ENCODE measurements at places on chromosomes 6 and 20.

GRCh38 chr6:1784422-1784884 is 174.7 kb downstream of the FOXC1 start:
- no peak for DNase-seq

- no peak for DNase-seq
Observed at GRCh38 chr6:166529586-166529985, 56.9 kb downstream of the RAMACL start.

- no peak for DNase-seq
Observed at GRCh38 chr6:15430931-15431405, 185.1 kb downstream of the JARID2 start.

DNA sequence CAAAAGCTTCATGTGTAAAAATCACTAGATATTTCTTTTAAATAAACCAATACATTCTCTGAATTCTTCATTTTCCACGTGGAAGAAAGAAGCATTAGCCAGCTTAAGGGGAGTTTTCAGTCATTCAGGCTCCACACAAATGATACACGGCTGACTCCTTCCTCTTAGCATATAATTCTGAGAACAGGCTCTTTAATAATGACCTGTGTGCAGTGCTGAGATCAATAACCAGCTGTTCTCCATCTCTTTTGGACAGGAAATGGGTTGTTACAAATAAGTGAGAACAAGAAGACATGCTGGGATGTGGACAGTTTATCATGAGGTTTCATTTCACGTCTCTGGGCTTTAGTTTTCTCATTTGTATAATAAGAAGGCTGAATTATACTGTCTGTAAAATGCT is 146.9 kb upstream of the C6orf118 start:
- no peak for DNase-seq

DNA sequence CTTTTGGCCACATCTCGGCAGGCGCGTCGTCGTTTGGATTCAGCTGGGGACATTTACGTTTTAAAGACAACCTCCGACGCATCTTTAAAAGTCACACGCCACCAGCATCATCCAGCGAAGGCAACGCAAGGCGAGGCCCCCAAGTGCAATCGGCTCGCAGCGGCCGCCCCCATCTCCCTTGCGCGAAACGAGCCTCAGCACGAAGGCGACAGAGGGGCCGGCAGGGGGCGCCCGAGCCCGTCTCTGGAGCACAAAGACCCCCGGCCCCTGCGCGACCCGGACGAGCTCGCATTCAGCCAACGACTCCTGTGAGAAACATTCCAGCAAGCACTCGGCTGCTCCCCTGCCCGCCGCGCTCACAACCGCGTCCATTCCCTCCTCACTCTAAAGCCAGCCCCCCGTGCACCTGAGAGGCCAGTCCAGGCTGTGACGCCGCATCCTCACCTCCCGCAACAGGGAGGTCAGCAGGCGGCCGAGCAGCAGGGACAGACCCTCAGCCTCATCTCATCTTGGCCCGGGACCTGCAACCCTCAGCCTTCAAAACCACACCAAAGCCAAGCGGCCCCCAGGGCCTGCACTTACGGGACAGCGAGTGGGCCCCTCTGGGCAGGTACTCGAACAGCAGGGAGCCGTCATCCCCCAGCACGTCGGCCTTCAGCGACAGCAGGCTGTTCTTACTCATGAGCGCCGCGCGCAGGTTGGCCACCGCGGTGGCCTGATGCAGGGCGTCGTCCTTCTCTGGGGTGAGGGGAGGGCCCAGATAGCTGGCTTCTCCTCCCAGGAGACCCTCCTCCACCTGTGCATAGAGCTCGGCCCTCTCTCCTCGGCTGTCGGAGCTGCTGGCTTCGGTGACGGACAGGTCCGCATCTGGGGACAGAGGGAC is 35.8 kb downstream of the SLC2A4RG start:
- DNase-seq, result no peak

- DNase-seq, result no peak
Observed at GRCh38 chr20:9114709-9115108, 45.8 kb downstream of the PLCB4 start.

DNA sequence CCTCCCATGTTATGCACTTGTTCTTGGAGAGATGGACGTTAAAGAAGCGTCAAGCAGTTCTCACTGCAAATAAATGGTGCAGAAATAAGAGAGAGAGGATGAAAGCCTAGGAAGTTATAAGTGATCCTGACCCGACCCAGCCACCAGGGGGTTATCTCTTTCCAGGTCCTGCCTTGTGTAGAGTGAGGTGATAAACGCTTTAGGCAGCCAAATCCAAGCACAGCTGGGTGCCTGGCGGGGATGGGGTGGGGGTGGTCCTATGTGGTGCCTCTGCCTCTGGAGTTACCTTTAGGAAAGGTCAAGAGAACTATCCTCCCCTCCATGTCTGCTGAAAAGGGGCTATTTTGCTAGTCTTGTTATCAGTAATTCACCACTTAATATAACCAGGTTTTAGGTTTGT is 9.2 kb upstream of the TFAP2A start:
- DNase-seq, result no peak

DNA sequence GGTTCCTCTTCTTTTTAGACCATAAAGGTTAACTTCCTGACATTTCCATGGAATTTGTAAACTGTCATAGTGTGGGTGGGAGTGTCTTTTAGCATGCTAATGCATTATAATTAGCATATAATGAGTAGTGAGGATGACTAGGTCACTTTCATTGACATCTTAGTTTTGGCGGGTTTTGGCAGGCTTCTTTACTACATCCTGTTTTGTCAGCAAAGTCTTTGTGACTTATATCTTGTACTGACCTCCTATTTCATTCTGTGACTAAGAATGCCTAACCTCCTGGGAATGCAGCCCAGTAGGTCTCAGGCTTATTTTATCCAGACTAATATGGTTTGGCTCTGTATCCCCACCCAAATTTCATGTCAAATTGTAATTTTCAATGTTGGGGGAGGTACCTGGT is 149.6 kb upstream of the SYNCRIP start:
- DNase-seq, result no peak

DNA sequence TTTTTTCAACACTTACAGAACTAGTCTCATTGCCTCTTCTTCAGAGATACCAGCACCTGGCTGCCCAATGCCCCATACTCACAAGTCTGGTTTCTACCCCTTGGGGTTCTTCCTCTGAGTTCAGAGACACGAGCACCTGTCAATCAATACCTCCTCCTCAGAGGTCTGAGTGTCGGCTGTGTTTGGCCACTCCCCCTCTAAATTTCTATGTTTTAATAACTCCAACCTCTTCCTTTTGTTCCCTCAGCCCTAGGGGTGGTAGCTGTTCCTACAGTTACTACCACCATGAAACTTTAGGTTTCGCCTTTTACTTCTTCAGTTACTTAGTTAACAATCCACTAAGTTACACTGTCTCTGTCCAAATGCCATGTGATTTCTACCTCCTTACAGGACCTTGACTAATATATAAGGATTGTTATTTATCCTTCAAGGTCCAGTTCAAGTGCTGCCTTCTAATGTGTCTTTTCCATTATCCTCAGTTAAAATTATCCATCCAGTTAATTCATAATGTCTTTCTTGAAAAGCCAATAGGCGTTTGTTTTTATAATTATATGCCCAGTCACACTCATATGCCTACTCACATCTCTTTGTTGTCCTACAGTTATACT is 14.6 kb upstream of the PHF20 start:
- DNase-seq, result no peak

GRCh38 chr6:132713352-132714134 is at the start of gene VNN1:
Gene VNN1 (minus strand): TSS chr6:132714055. CDS start chr6:132714035, 20 bp downstream.
- DNase-seq, result no peak

DNA sequence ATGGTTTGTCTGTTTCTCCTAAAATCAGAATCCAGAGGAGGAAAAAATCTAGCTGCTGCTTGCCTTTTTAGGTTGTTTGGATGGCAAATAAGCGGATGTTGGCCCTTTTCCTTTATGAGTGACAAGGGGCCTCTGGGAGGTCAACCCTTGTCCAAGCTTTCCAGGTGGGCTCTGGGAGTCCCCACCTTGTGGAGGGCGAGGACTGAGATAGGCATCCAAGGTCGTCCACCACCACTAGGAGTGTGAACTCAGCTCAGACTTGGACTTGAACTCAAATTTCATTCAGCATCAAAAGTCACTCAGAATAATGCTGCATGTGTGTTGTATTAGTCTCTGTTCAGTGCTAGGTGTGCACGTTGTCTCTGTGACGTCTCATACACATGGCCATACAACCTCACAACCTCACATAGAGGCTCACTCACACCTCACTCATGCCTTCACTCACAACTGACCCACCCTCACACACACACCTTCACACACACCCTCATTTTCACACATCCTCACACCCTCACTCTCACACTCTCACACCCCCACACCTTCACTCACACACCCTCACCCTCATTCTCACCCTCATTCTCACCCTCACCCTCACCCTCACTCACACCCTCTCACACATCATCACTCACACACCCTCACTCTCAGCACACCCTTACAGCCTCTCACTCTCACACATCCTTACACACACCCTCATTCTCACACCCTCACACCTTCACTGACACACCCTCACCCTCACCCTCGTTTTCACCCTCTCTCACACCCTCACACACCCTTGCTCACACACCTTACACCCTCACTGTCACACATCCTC is 18.0 kb downstream of the DYNLT1 start:
- no peak for DNase-seq

- DNase-seq, result no peak
Observed at GRCh38 chr6:2935566-2936291, 32.6 kb upstream of the SERPINB9 start.

- DNase-seq, result peak; percentile 55
Observed at GRCh38 chr6:7052443-7053011, 55.2 kb upstream of the RREB1 start.

DNA sequence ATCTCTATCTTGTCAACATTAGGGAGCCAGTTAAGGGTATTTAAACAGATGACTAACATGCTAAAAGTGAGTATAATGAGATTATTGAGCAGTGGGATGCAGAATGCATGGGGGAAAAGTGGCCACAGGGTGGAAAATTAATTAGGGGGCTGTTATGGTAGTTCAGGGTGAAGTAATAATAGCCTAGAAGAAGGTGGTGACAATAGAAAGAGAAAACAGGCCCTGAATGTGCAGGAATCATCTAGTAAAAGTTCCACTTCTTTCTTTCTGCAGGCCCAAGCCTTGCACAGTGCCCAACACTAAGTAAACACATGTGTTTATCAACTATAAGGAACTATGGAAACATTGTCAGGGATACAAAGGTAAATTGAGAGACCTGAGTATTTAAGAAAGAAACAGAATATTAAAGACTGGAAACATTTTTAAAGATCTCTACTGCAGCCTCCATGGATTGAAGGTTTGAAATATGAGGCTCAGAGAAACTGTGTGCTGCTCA is 7.1 kb upstream of the MYB start:
- no peak for DNase-seq

- DNase-seq, result peak; percentile 54
Observed at GRCh38 chr20:62860391-62860923, 1.2 kb downstream of the TCFL5 start.

- no peak for DNase-seq
Observed at GRCh38 chr6:122339661-122340060, 59.8 kb upstream of the HSF2 start.

DNA sequence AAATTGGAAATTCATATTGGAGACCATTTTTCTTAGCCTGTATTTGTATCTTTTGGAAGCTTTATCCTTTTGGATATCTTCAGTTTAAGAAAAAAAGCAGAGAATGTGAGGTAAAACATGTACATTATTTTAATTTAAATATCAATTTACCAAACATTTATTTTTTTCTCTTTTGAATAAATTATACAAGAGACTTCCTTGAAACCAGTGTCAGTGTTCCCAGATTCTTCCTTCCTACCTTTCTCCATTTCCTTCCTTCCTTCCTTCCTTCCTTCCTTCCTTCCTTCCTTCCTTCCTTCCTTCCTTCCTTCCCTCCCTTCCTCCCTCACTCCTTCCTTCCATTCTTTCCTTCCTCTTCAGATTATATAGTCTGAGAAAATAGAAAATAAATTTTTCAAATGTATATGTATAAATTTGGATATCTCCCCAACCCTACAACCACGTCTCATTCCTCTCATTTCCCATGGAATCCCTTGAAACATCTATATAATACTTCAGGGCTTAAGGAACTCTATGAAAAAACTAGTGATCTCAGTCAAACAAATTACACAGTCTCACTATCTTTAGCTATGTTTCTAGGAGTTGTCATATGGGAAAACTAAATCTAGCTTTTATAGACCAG is 528.4 kb downstream of the GRIK2 start:
- DNase-seq, result no peak

- no peak for DNase-seq
Observed at GRCh38 chr6:112600168-112600567, 253.0 kb downstream of the RFPL4B start.
